ENCODE measurements at places on chromosomes 7 and 10. TPM values are rescaled to one million over a fixed set of nuclear protein-coding genes. Genes with fewer than 3 reads are reported as not detected.

NODAL gene
- 6.3 TPM for total RNA-seq

PRKAR1B gene
- total RNA-seq = 58.0 TPM

OLAH gene
- total RNA-seq = not detected

STARD3NL gene
- total RNA-seq = 33.1 TPM

SMKR1 gene
- 1.2 TPM for total RNA-seq

PAPOLB gene
- 0.11 TPM for total RNA-seq

SNCG gene
- 4.8 TPM for total RNA-seq

CFAP70 gene
- total RNA-seq = 0.30 TPM

FHIP2A gene
- total RNA-seq = 14.0 TPM

ZP3 gene
- 1.4 TPM for total RNA-seq

VSIR gene
- not detected for total RNA-seq

PCLO gene
- total RNA-seq = 3.2 TPM

CDC14C gene
- total RNA-seq = not detected

UNCX gene
- total RNA-seq = not detected

TEX47 gene
- not detected for total RNA-seq

LRMDA gene
- total RNA-seq = 0.86 TPM

VSTM2A gene
- 0.58 TPM for total RNA-seq

GARIN1A gene
- 0.29 TPM for total RNA-seq

BLNK gene
- not detected for total RNA-seq

SEMA4G gene
- total RNA-seq = 7.6 TPM

HOXA4 gene
- total RNA-seq = not detected

C10orf143 gene
- 2.0 TPM for total RNA-seq

SMO gene
- total RNA-seq = 61.2 TPM

CLDN12 gene
- total RNA-seq = 49.2 TPM

SVOPL gene
- total RNA-seq = 1.1 TPM

ABCF2 gene
- 51.0 TPM for total RNA-seq

C10orf105 gene
- total RNA-seq = 0.48 TPM

TMEM225B gene
- not detected for total RNA-seq

POU6F2 gene
- 2.0 TPM for total RNA-seq

SAP25 gene
- 5.8 TPM for total RNA-seq

NAPEPLD gene
- total RNA-seq = 9.9 TPM

GPNMB gene
- total RNA-seq = 0.52 TPM

SBDS gene
- 27.9 TPM for total RNA-seq

ARHGEF5 gene
- total RNA-seq = 32.7 TPM

ANKRD61 gene
- total RNA-seq = 0.42 TPM

DYDC2 gene
- total RNA-seq = 3.5 TPM

CRTAC1 gene
- 0.91 TPM for total RNA-seq

INHBA gene
- 2.7 TPM for total RNA-seq

TMEM213 gene
- total RNA-seq = not detected

MSMB gene
- total RNA-seq = not detected

CACNB2 gene
- total RNA-seq = 3.2 TPM

DYNC1I1 gene
- total RNA-seq = 0.58 TPM

LLCFC1 gene
- total RNA-seq = not detected
